Stimulated activated memory B cell treated with anti-CD40 and anti-IgM and Interleukin-4, amounts not matched to agents 10 μg/mL and 1 μg/mL and 100 μg/mL, for 72 hours (primary cell): ENCODE measurements at places on chromosomes 2 and 18.

DNA sequence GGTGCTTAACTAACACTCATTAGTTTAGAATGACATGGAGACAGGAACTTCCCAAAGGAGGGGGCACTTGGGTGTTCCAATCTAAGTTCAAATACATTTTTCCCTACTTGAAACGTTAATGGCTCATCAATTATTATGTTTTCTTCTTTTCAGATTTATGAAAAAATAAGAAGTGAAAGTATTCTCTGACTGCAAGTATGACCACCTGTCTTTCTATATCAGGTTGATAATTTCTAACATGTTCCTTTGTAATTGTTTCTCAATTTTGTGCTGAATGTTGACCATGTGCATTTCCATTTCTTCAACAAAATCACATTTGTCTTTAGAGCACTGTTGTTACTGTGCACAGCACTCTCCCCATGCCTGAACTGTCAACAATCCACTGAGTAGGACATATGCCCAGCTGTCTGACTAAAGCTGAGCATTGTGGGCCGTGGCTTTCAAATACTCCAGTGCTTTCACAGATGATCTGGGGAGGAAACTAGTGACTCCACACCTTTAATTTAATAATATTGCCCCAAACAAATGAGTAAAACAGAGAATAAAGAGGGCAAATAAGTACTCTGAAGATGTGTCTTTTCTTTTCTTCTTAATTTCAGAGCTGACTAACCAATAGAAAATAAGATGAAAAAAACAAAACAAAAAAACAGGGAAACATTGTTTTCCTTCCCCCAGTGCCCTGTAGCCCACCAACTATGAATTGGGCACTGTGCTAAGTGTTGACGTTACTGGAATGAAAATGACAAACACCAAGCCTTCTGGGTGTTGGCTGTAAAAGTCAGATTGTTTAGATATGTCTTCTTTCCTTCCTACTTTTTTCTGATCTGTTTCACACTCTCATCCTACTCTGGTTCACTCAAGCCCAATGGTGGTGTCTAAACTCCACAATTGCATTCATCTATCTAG is 16.0 kb downstream of the LANCL1 start:
- ATAC-seq = peak; percentile 41
- peaks cover 26% of the 10 kb centered on the region for H3K36me3 ChIP-seq
- H3K27ac ChIP-seq = peak overlapping the region; percentile 11
- peaks cover 41% of the 10 kb centered on the region for H3K4me1 ChIP-seq

DNA sequence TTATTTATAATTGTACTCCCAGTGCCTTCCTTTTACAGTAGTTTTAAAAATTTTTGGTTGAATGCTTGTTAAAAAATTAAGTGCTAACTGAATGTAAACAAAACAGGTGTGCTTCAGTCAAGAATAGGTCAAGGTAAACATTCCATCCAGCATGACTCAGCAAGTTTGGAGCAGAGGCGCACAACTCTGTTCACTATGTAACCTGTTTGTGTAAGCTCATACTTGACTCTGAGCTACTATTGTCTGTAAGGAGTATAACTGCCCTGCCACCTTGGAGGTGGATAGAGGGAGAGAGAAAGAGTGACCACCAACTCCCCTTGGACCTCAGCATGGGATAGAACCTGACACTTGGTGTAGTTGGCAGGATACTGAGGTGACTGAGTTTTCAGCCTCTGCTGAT is 207.4 kb upstream of the SYT4 start:
- no peak for ATAC-seq
- H3K36me3 ChIP-seq = no peaks in the 10 kb centered on the region
- no peaks in the 10 kb centered on the region for H3K4me1 ChIP-seq
- no peak overlapping the region for H3K4me3 ChIP-seq
- no peaks in the 10 kb centered on the region for H3K27me3 ChIP-seq
- no peak overlapping the region for H3K27ac ChIP-seq

GRCh38 chr2:114614592-114614991 is 172.2 kb downstream of the DPP10 start:
- no peaks in the 10 kb centered on the region for H3K36me3 ChIP-seq
- ATAC-seq = no peak
- H3K4me3 ChIP-seq = no peak overlapping the region
- peaks cover 8% of the 10 kb centered on the region for H3K27me3 ChIP-seq
- H3K27ac ChIP-seq = no peak overlapping the region
- H3K4me1 ChIP-seq = no peaks in the 10 kb centered on the region

DNA sequence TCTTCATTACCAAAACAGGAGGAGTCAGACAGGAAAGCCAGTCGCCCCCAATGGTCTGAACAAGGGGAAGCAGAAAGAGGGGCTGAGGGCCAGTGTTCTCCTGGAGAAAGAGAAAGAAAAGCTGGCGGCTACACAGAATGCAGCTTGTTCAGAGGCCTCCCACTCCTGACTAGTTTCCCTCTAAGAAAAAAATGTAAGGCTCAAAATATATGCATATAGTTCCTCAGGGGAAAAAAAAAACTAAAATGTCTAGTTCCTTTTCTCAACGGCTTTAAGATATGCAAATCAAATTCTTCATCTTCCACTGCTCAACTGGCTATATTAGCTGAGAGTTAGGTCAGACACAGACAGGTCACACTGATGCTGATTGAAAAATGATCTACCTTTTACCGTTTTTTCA is 18.6 kb downstream of the MBOAT2 start:
- H3K27ac ChIP-seq = no peak overlapping the region
- no peaks in the 10 kb centered on the region for H3K27me3 ChIP-seq
- peak; percentile 65 for ATAC-seq
- H3K36me3 ChIP-seq = no peaks in the 10 kb centered on the region
- H3K4me1 ChIP-seq = peaks cover 16% of the 10 kb centered on the region
- H3K4me3 ChIP-seq = peak overlapping the region; percentile 21
